ENCODE measurements at places on chromosomes 16 and 17. TPM values are rescaled to one million over a fixed set of nuclear protein-coding genes. Genes with fewer than 3 reads are reported as not detected.

ARHGDIG gene
- total RNA-seq: not detected

DNA sequence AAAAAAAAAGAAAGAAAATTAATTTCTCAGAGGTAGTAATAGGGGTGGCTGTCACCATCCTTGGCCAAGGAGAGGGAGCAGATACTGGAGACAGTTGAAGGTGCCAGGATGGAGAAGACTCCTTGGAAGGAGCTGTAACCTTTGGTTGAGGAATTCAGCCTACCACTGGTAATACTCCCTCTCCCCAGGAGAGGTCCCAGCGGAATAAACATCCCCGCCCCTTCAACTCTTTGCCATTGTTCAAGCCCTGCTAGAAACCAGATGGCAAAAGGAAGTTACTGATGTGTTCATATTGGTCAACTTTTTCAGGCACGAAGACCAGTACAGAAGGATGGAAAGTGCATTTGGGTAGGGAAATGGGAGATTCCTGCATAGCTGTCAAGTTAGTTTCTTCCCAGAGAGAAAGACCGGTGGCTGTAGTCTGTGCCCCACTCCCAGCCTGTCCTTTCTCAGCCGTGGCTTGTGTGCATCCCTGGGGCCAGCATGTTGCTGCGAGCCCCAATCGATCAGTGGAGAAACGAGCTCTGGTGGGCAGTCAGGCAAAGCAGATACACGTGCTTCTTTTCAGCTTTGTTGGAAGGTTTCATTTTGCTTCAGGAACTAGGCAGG lies 612.1 kb downstream of the MAF start:
- DNase-seq: no peak
- no peak overlapping the region for H3K27ac ChIP-seq
- no peaks in the 10 kb centered on the region for H3K27me3 ChIP-seq
- peaks cover 7% of the 10 kb centered on the region for H3K36me3 ChIP-seq

DNA sequence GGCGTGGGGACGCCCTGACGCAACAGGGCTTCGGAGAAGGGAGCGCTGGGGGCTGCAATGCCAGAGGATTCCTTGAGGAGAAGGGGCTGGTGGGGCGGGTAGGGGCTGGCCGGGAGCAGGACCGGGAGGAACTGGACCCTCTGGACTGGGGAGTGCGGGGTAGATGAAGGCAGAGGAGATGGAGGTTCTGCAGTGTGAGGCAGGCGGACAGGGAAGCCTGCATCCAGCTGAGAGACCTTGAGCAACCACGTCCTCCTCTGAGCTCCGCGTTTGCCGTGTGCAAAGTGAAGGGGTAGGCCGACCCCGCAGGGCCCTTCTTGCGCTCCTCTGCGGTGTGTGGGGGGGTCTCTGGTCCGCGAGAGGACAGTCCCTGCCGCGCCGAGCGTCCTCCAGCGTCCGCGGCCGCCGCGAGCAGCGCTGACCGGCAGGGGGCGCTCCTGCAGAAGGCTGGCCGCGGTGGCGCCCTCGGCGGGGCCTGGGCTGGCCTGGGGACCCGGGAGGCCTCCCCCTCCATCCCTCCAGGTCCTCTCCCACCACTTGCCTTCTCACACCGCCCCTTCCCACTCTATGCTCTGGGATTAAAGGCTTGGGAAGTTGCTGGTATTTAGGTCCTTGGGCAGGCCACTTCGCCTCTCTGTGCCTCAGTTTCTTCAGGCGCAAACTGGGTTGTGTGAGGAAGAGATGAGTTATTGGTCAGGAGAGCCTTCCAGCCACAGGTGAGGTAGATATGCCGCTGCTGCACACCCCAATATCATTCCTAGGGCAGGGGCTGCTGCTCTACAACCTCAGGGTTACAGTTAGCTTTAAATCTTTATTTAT lies 9.6 kb upstream of the WNT9B start:
- peaks cover 12% of the 10 kb centered on the region for H3K36me3 ChIP-seq
- H3K27me3 ChIP-seq: peaks cover 18% of the 10 kb centered on the region
- no peak for DNase-seq
- no peak overlapping the region for H3K27ac ChIP-seq
- H3K4me1 ChIP-seq: peaks cover 12% of the 10 kb centered on the region
- H3K4me3 ChIP-seq: peak overlapping the region; percentile 52

ITGA3 gene
- total RNA-seq: 272 TPM

TPSD1 gene
- not detected for total RNA-seq

GPRC5C gene
- not detected for total RNA-seq

GRCh38 chr17:52410781-52411180 lies 252.3 kb upstream of the CA10 start:
- no peaks in the 10 kb centered on the region for H3K27me3 ChIP-seq
- H3K36me3 ChIP-seq: no peaks in the 10 kb centered on the region
- H3K4me3 ChIP-seq: no peak overlapping the region
- H3K4me1 ChIP-seq: no peaks in the 10 kb centered on the region
- no peak for DNase-seq
